Stimulated activated CD8-positive, alpha-beta memory T cell treated with anti-CD3 and anti-CD28 coated beads, Interleukin-7, amount 100 ng/mL, for 1 hour (primary cell): ENCODE measurements at places on chromosomes 5 and 9.

- DNase-seq, result no peak
Measured at GRCh38 chr5:61327760-61328753, 4.0 kb upstream of the ZSWIM6 start.

DNA sequence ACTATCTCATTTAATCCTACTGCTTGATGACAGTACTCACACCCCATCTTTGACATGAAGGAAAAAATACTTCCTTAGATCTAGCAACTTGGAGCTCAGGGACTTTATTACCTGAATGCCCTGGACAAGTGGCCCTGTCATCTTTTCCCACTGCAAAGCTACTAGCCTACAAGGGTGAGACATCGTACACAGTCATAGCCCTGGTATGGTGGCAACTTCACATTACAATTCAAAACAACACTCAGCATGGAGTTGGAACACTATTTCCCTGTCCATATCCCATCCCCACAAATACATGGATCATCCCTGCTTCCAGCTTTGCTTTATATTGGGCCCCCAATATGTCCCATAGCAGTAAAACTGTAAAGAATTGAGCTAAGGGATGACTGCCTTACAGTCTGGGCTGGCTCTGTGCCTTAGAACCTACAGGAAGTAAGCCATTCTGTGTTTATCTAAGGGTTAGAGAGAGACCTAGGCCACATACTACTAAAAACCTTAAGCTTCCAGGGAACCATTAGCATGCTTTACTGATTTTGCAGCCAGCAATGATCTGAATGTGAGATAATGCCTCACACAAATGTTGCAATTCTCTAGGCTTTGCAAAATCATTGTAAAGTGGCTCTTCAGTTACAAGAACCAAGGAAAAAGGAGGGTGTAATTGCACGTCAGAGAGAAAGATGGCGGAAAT lies 55.9 kb downstream of the OTULIN start:
- DNase-seq, result no peak

DNA sequence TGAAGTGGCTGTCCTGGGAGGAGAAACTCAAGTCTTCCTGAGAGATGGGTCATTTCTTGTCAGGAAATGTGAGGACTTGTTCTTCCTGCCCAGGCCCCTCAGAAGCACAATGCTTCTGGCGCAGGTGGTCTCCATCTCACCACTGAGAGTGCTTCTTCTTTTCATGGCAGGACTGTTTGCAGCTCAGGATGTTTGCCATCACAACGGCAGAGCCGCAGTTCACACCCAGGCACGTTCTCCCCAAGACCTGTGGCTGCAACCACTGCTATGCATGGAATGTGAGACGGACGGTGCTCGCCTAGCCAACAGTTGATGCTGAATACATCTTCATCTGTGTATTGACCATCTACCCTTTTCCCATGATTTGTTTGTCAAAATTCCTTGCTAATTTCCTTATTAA lies 216.3 kb downstream of the GADD45G start:
- DNase-seq, result no peak

DNA sequence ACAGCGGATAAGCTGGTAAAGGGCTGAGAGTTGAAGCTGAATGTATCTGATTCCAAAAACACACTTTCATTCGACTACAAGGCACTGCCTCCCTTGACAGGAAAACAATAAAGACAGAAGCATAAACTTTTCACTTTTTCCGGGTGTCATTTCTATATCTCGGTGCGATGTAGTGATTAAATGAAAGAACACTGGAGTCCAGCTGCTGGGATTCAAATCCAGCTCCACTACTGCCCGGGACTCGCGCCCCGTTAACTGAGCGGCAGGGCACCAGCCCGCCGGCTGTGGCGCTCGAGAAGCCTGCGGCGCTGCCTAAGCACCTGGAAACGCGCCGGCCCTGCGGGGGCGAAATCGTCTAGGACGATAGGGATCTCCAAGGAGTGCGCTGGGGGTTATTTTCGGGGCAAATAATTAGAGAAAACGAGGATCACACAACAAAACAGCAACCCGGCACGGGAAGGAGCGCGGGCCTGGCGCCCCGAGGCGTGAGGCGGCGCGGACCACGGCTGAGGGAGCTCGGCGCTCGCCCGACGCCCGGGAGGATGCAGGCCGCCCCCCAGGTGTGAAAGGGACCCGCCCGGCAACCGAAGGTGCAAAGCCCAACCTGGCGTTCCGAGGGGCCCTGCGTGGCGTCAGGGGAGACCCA lies 837 bp downstream of the UIMC1 start:
- no peak for DNase-seq

GRCh38 chr5:2163060-2163856 lies 280.5 kb upstream of the IRX4 start:
- no peak for DNase-seq

DNA sequence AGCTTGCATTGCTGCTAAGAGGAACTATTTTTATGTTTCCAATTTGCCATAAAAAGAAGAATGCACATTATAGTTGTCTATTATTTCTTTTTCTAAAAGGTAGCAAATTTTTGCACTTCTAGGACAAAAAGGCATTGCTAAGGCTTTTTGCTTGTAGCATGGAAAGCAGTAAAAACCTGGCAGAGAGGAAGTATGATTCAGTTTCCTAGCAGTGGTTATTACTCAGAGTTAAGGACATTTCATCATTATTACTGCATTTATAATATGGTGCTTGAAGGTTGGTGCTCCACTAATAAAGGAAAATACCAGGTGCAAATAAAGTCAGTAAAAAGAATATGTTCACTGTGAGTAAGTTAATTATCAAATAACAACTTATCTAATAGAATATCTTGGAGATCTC lies 179.8 kb upstream of the PLPPR1 start:
- no peak for DNase-seq

DNA sequence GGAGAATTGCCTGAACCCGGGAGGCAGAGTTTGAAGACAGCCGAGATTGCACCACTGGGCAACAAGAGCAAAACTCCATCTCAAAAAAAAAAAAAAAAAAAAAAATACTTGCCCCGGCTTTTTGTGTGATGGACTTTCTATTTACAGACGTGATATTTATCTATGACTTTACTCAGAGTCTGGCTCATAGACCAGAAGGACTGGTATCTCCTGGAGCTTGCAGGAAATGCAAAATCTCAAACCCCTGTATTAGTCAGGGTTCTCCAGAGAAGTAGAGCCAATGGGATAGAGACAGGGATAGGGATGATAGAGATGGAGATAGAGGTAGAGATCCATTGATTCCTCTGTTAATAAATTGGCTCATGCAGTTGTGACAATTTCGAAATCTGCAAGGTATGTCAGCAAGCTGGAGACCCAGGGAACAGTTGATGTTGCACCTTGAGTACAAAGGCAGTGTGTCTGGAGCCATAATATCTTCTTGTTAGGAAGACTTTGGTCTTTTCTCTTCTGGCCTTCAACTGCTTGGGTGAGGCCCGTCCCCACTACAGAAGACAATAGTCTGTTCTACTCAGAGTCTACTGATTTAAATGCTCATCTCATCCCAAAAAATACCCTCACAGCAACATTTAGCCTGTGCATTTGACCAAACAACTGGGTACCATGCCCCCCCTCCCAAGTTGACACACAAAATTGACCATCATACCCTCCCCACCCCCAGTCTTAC lies 195.4 kb upstream of the MSX2 start:
- DNase-seq, result no peak

- no peak for DNase-seq
Measured at GRCh38 chr9:91127653-91128052, 234.1 kb downstream of the AUH start.

DNA sequence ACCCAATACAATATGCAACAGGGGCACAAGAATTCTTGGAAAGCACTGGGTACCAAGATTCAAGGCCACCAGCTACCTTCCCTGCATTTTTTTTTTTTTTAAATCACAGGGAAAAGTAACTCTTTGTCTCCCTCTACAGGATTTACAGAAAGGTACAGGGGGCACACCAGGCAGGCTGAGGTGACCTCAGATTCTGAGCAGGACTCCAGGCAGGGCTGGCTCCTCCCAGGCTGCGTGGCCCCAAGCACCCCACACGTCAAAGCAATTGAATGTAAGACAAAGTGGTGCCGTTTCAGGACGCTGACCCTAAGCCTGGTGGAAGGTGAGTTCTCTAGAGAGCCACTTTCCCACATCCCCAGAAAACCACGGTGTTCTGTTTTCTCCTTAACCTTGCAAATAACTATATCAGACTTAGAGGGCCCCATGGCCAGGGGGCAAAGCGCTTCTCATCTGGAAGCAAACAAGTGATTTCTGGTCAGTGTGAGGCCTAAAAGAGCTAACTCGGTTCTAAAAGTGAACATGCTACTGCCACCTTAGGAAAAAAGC lies 222.6 kb downstream of the ROR2 start:
- no peak for DNase-seq

DNA sequence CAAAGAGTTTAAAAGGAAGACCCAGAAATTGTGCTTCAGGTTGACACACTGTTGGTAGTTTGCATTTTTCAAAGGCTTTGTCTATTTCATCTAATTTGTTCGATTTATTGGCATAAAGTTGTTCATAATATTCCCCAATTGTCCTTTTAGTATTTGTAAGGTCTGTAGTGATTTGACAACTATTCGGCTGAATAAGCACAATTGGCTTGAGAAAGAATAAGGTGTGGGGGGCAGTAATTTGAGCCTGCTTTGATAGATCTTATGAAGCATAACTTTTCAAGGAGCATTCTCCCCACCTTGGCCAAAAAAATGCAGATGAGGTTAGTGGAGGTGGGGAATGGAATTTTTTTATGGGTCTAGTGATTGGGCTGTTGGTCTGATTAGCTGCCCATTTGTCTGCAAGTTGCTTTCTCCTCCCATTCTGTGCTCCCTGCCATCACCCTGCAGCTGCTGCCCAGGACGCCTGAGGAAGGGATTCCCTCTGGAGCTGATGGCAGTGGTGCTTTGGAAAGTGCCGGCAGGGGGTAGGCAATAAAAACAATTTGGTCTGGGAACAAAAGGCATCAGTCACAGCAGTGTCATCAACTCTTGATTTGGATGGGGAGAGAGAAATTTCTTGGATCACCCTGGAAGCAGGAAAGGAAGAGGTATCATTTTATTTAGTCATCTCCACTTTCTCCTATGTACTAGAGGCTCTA lies 26.6 kb downstream of the WNT8A start:
- DNase-seq, result no peak

DNA sequence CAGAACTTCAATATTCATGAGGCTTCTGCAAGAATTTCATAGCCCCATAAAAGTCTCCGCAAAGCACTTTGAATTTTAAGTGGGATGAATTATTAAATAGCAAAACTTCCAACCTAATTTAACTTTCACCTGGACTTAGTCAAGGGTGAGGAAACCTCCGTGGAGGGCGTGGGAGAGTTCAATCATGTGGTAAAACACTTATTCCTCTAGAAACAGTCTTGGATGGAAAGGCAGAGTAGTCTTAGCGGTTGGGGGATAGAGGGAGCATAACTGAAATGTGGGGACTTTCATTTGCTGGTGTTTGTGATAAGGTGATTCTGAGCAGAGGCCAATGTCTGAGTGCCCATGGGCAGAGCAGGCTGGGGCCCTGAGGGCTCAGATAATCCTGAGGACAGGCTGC lies 241.9 kb downstream of the IRX1 start:
- DNase-seq, result no peak

GRCh38 chr5:170518277-170518676 lies 14.5 kb downstream of the KCNIP1 start:
- DNase-seq, result no peak

DNA sequence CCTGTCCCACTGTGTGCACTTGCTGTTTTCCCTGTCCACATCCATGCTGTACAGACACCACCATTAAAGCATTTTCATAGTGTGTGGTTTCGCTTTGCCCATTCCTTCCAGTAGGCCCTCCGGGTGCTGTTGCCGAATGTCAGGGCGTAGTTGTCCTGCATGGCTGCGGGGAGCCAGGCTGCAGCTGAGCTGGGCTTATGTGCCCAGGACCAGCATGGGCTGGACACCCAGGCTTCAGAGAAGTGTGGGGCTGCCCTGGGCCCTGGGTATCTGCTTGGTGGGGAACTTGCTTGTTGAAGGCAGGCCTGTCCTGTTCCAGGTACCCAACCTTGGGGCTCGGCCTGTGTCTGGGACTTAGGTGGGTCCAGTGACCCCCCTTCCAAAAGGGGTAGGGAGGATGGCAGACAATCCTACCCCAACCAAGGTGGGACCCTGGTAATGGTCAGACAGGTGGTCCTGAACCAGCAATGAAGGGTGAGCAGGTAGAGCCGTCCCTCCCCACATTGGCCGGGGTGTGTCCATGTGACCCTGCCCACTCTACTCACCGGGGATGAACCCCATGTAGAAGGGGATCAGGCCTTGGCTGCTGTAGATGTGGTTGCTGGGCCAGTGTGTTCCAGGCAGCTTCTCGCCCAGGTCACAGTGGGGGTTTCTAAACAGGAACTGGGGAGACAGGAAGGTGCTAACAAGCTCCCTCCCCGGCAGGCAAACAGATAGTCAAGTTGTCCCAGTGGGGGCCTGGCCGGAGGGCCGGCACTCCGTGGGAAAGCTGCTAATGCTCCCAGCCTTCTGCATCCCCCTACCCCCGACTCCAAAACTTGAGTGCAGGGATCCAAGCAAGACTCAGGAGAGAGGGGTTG lies 2.8 kb downstream of the TUBB4B start:
- DNase-seq, result no peak
